ENCODE measurements at places on chromosomes 5 and 9. TPM values are rescaled to one million over a fixed set of nuclear protein-coding genes. Genes with fewer than 3 reads are reported as not detected.

SLC45A2 gene
- total RNA-seq: not detected

TEX48 gene
- total RNA-seq: not detected

ZNF782 gene
- total RNA-seq: 29.7 TPM

TMC1 gene
- 1.9 TPM for total RNA-seq

SYNPO gene
- 6.8 TPM for total RNA-seq

GRM6 gene
- not detected for total RNA-seq

CCL28 gene
- 1.4 TPM for total RNA-seq

PCDHGA4 gene
- total RNA-seq: 5.8 TPM

SECISBP2 gene
- 78.7 TPM for total RNA-seq

HDHD3 gene
- total RNA-seq: 5.1 TPM

CNTFR gene
- 5.6 TPM for total RNA-seq

GCNT4 gene
- total RNA-seq: 16.7 TPM

ABLIM3 gene
- total RNA-seq: 9.8 TPM

GRIA1 gene
- 3.0 TPM for total RNA-seq

FYB1 gene
- total RNA-seq: 10.9 TPM

TMEM252 gene
- total RNA-seq: not detected

CCDC69 gene
- 13.9 TPM for total RNA-seq

HSD17B4 gene
- total RNA-seq: 226 TPM

C1QTNF3 gene
- 87.9 TPM for total RNA-seq

TRIP13 gene
- total RNA-seq: 8.7 TPM

SLC36A2 gene
- not detected for total RNA-seq

NDST1 gene
- total RNA-seq: 27.1 TPM

PCDHGB3 gene
- 7.3 TPM for total RNA-seq

ELAVL2 gene
- total RNA-seq: 14.8 TPM

SCGB3A2 gene
- total RNA-seq: not detected

LHX3 gene
- not detected for total RNA-seq

PAEP gene
- not detected for total RNA-seq

NREP gene
- 372 TPM for total RNA-seq
